Renal cortex interstitium (tissue), 15 donors: ENCODE measurements at places on chromosomes 12 and 14. TPM values are rescaled to one million over a fixed set of nuclear protein-coding genes. Genes with fewer than 3 reads are reported as not detected.

Gene KERA
- polyA plus RNA-seq: not detected

Gene TMEM253
- polyA plus RNA-seq: 1.6 TPM

Gene INHBC
- polyA plus RNA-seq: 0.33 TPM

Gene CRACR2A
- polyA plus RNA-seq: 1.3 TPM

Gene NOS1
- polyA plus RNA-seq: 0.65 TPM

Gene C12orf60
- 4.8 TPM for polyA plus RNA-seq

Gene CTSG
- 0.79 TPM for polyA plus RNA-seq

Gene IGF1
- polyA plus RNA-seq: 9.1 TPM

Gene GALNT8
- polyA plus RNA-seq: 3.8 TPM

DNA sequence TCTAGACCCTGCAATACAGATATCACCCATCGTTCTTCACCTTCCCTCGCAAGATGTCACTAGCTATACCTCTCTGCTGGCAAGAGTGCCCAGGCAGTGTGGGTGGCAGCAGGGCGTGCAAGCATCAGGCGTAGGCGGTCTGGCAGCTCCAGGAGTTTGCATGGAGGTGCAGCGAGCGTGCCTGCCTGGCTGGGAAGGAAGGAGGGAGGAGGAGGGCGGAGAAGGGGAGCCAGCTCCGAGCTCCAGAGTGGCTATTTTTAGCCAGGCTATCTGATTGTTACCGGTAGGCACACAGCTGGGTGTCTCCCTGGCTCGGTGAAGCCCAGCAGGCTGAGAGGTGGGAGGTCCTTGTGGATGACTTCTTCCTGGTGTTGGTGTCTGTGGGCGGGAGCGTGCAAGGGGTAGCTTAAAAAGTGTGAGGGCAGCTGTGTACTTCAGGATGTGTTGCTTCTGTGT is 6.2 kb downstream of the FOXJ2 start:
- DNase-seq: peak; percentile 49

GRCh38 chr14:54562334-54562733 is 4.6 kb upstream of the SAMD4A start:
- no peak for DNase-seq

GRCh38 chr12:56695327-56696101 is 7.4 kb upstream of the PTGES3 start:
- DNase-seq: no peak

GRCh38 chr14:49621114-49621881 is 699 bp downstream of the MGAT2 start:
- DNase-seq: no peak

DNA sequence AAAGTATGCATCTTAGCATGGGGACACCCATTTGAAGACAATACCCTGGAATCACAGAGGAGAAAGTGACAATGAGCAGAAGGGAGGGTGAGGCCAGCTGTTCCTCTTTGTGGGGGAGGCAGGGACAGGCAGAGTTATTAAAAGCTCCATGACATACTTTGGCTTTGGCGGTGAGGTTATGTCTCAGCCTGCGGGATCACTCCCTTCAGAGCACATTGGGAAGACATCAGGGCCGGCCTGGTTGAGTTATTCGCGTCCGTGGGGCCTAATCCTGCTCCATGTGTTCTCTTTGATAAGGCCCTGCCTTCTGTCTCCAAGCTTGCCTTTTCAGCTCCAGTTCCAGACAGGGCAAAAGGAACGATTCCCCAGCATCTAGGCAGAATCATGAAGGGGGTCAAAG is 98.8 kb upstream of the NTF3 start:
- no peak for DNase-seq

DNA sequence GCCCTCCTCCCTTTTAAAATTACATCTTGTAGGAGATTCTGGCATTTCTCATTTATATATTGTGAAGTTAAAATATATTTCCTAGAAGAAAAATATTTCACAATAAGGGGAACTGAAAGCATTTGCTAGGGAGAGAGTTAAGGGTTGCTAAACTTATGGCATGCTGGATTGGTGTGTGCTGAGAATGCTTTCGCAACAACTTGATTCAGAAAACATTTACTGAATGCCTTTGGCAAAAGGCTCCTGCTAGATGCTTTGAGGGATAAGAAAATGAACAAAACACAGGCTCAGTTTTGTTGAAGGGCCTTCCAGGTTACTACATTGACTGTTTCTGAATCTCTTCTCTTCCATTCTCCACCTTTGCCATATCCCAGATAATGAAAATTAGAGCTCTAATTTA is 67.5 kb downstream of the DIP2B start:
- no peak for DNase-seq

DNA sequence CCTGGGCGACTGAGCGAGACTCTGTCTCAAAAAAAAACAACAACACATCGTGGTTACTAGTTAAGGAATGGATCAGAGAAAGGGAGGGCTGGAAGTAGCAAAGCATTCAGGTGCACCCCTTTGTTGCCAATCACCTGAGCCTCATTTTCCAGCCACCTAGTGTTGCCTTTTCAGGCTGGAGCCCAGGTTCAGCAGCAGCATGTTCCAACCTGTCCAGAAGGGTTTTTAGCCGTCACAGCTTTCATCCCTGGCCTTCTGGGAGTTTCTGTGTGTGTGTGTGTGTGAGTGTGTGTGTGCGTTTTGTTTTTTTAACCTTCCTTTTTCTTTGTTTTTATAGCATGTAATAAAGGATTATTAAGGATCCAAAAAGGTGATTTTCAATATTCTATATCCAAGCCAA is 121.1 kb upstream of the ATF1 start:
- no peak for DNase-seq

GRCh38 chr12:105915997-105916759 is 222.6 kb downstream of the NUAK1 start:
- no peak for DNase-seq

- DNase-seq: peak; percentile 33
These were observed 21.3 kb downstream of the GCH1 start for GRCh38 chr14:54881235-54881760.

GRCh38 chr14:99237288-99237687 is 34.7 kb downstream of the BCL11B start:
- DNase-seq: no peak

- no peak for DNase-seq
These were observed 139.8 kb upstream of the LGR5 start for GRCh38 chr12:71299541-71300376.

- DNase-seq: no peak
These were observed 413.8 kb upstream of the SOX5 start for GRCh38 chr12:24363177-24363754.

DNA sequence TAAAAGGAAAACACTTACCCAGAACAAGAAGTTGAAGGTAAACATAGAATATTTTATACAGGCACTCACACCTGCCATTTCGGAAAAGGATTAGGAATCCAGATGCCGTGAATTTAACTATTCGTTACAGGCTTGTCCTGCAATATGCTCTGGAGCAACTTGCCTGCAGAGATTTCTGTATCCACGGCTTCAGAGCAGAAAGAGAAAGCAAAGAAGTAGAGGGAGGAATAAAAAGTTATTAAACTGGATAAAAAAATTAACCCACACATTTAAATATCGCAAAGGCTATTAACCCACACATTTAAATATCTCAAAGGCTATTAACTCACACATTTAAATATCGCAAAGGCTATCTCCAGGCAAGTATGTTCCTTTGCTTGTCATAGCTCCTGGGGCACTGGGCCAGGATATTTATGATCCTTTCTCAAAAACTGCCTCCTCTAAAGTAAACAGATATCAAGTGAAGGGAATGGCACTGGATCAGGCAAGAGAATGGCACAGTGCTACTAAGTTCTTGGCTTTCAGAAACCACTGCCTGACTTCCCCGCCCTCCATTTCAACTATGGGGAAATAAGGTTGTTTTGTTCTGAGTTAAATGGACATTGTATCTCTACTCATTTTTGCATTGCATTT is at the start of gene TSPAN8:
Gene TSPAN8, minus strand, starts transcription at position 399 of the 633 bp plus-strand sequence. Its CDS starts 321 bp downstream, at position 78.
- no peak for DNase-seq

DNA sequence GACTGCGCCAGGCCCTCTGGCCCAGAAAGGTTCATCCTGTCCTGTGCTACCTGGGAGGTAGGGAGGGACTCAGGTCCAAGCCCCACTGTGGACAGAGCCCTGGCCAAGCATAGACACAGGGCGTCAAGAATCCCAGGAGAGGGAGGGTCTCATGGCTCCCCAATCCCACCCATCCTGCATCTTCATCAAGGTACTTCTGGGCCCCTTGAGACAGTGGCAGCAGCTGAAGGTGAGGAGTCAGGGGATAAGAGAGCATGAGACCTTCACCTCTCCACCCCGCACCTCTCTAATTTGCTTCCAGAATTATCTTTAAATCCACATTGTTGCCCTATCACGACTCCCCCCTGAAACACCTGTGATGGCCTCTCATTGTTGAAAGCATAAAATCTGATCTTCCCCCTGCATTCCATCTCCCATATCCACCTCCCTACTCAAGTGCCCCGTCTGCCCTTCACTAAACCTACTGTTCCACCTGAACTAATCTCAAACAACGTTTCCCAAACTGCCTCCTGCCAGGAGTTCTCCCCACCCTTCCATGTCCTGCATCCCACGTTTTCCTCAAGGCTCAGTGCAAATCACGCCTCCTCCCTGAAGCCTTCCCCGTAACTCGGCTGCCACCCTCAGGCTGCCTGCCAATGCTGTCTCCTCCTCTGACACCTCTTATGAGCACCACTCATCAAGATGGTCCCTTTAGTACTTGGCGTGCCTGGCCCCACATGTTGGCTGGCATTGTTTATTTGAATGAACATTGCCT is 27.1 kb downstream of the KRT18 start:
- DNase-seq: no peak

DNA sequence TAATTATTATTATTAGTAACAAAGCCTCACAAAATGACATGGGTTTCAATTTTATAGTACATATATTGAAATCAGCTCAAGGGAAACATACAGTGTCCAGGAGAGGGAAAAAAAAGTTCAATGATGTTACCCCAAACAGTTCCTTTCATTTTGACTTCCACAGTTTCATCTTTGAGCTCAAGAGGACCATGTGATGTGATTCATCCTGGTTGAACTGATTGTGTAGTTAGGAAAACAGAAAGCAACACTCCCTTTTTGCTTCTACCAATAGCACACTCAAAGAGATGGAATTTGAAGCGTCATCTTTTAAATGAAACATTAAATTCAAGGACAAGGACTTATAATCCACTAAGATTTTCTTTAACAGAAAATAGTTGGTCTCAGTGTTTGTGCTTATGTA is 461.0 kb downstream of the FOXG1 start:
- DNase-seq: no peak

DNA sequence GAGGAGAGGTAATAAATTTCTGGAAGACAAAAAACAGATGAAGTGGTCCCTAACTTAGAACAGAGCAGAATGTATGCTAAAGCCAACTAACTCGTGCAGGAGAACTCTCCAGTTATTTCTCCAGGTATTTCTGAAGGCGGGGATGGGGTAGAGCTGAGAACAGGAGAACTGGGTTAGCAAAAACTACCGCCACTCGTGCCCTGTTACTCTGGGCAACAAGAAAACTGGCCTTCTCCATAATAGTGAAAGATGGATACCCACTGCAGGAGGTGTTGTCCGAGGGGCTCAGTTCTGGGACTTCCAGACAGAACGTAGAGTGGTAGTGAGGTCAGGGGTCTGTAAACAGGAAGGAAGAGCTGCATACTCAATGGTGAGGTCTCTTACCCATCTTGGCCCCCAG is 187.3 kb upstream of the FRMD6 start:
- no peak for DNase-seq

DNA sequence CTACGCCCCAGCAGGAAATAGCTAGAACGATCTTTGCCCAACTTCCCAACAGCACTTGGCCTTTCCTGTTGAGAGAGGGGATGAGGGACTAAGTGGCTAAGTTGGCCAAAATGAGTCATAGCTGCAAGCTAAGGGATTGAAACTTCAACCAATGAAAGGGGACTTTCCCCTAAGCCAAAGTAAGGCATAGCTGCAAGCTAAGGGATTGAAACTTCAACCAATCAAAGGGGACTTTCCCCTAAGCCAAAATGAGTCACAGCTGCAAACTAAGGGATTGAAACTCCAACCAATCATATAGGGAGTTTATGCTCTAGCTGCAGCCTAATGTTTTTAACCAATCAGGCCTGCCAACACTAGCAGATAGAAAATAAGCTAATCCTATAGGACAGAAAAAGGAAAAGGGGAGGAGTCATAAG is 100.5 kb upstream of the SSTR1 start:
- no peak for DNase-seq

GRCh38 chr12:62792236-62792870 is 142.6 kb downstream of the PPM1H start:
- DNase-seq: no peak

DNA sequence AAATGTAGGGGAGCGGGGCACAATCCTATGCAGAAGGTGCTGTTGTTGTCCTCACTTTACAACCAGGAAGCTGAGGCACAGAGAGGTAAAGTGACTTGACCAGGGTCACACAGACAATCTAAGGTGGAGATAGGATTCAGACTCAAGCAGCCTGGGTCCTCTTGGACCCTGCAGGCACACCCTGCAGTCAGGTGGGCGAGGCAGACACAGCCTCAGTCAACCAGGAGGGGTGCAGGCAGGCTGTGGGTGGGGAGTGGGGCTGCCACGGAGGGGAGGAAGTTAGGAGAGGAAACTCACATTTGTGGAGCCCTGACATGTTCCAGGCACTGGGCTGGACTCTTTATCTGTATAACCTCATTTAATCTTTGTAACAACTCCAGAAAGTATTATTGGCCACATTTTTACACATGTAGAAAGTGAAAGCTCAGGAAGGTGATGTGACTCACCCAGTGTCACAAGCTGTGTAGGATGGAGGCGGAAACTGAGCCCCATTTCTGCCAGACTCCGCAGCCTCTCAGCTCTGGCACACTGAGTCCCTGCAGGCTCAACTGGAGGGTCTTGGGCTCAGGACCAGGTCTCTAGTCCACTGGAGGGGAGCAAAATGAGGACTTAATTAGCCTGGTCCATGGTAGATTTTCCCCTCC is 24.9 kb upstream of the CHGA start:
- DNase-seq: no peak

- DNase-seq: no peak
These were observed 78.2 kb downstream of the GAS2L3 start for GRCh38 chr12:100651694-100652093.

DNA sequence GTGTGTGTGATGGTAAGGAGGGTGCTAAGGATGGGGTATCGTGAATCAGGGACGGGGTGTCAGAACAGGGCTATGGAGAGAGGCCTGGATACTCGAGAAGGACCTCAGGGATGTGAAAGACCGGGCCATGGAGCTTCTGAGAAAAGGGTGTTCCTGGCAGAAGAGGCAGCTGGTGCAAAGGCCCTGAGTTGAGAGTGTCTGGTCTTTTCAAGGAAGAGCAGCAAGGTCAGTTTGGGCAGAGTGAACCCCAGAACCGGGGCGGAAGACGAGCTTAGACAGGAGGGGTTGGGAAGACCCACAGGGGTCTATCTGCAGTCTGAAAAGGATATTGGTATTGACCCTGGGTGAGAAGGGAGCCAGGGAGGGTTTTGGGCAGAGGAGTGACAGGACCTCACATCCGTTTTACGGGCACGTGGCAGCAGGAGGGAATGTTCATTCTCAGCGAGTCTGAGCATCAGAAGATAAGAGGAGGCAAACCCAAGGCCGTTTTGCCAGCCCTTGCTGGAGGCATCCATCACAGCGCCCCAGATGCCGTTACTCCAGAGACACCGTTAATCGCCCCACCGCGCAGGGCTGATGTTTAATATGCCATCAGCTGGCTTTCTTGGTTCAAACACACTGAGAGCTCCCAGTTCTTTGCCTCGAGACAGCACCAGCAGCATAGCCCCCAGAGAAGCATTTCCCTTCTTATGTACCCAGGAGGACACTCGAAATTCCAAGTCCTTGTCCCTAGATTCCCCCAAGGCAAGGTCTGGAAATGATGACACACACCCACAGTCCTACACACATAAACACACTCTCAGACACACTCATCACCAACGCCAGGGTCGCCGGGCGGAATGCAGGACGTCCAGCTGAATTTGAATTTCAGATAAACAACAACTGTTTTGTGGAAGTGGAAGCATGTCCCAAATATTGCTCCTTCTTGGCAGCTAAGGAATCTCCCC is 41.4 kb upstream of the EML1 start:
- DNase-seq: no peak
